Heart right ventricle (tissue), 16 donors: ENCODE measurements at places on chromosomes 2 and 18. TPM values are rescaled to one million over a fixed set of nuclear protein-coding genes. Genes with fewer than 3 reads are reported as not detected.

The CHST9 gene
- 11.8 TPM for total RNA-seq

DNA sequence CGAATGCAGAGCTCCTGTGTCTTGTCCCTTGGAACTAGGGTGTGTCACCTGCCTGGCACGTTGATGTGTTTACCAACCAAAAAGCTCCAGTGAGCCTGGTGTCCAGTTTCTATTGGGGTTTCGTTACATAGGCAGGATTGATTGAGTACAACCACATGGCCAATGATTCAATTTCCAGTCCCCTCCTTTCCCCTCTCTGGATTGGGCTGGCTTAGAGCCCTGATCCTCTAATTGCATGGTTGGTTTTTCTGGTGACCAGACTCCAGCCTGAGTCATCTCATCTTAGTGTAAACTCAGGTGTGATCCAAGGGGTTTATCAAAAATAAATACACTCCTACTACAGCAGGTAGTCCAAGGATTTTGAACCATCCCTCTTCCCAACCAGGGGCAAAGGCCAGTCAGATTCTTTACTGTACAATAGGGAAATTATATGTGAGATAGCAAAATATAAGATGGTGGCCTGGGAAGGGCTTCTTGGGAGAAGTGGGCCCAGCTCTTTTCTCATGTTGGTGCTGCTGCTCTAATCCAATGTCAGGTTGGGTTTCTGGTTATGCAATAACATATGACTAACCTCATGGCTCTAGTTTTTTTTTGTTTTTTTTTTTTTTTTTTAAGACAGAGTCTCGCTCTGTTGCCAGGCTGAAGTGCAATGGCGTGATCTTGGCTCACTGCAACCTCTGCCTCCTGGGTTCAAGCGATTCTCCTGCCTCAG, 64.7 kb upstream of the MGAT5 start:
- DNase-seq = no peak
- peaks cover 22% of the 10 kb centered on the region for H3K4me1 ChIP-seq
- no peak overlapping the region for H3K4me3 ChIP-seq
- H3K27me3 ChIP-seq = no peaks in the 10 kb centered on the region
- H3K36me3 ChIP-seq = no peaks in the 10 kb centered on the region
- H3K27ac ChIP-seq = no peak overlapping the region

The CPS1 gene
- total RNA-seq = 1.4 TPM

DNA sequence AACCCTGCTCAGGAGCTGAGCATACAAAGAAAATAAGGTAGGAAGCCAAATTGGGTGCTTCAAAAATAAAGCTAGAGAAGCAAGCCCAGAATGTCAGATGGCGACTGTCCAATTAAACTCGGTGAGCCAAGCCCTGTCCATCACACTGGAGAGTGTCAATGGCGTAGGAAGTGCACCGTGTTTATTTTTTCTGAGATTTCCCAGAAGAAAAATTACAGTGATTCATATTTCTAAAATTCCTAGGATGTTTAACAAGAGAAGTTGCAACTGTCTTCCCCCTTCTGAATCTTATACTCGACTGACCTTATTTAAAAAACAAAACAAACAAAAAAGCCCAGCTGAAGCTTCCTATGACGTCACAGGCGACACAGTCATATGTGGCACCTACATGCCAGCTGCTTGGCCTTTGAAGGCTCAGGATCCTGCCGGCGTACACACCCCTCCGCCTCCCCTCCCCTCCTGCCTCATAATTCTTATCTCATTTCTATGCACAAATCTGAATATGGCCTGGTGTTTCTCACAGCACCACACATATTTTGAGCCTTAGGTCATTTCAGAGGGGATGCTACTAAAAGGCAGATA, 60.8 kb downstream of the MBP start:
- DNase-seq = no peak
- no peaks in the 10 kb centered on the region for H3K27me3 ChIP-seq
- H3K27ac ChIP-seq = no peak overlapping the region
- H3K36me3 ChIP-seq = no peaks in the 10 kb centered on the region
- H3K4me1 ChIP-seq = peaks cover 41% of the 10 kb centered on the region

The PXDN gene
- 12.6 TPM for total RNA-seq

DNA sequence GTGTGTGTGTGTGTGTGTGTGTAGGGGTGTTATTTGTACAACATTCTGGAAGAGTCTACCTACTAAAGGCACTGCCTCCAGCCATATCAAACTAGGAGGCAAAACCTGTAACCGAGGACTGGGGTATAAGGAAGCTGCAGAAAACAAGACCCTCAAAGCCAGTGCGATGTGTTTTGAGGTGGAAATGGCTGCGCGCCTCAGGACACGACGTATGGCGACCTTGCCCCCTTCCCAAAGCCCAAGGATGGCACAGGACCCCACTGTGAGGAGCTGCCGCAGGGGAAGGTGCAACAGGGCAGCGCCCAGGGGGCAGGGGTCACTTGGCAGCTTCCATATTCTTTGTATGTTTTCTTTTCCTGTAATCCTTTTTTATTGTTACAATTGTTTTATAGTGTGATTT, 59.8 kb downstream of the CENPO start:
- no peaks in the 10 kb centered on the region for H3K27me3 ChIP-seq
- peaks cover 10% of the 10 kb centered on the region for H3K4me1 ChIP-seq
- no peak overlapping the region for H3K27ac ChIP-seq
- H3K4me3 ChIP-seq = no peak overlapping the region

The GPC1 gene
- 224 TPM for total RNA-seq

GRCh38 chr18:44033144-44033701, 647.5 kb upstream of the SETBP1 start:
- H3K36me3 ChIP-seq = no peaks in the 10 kb centered on the region
- H3K4me1 ChIP-seq = no peaks in the 10 kb centered on the region
- DNase-seq = no peak
- no peaks in the 10 kb centered on the region for H3K27me3 ChIP-seq
- H3K27ac ChIP-seq = no peak overlapping the region

- no peak for DNase-seq
- peak overlapping the region; percentile 32 for H3K4me3 ChIP-seq
- no peaks in the 10 kb centered on the region for H3K36me3 ChIP-seq
- no peak overlapping the region for H3K27ac ChIP-seq
- H3K4me1 ChIP-seq = peaks cover 25% of the 10 kb centered on the region
Observed at GRCh38 chr2:169715379-169716237, 18.0 kb upstream of the KLHL23 start.

The G6PC2 gene
- not detected for total RNA-seq

DNA sequence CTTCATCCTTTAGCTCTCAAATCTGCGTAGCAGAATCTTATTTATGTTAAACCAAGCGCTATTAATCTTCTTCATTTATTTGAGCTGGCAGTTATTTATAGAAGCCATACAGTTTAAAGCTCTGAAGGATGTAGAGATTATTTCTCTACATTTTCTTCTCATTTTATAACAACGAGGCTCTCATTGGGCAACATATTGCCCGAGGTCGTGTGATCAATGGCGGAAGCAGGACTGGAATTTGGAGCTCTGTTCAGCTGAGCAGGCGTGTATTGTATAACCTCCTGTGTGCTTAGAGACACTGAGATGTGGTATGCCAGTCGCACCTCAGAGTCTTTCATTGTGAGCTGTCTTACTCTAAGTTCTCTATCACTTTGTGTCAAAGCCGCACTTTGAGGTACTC, 17.5 kb upstream of the DRC1 start:
- no peaks in the 10 kb centered on the region for H3K4me1 ChIP-seq
- DNase-seq = no peak
- no peak overlapping the region for H3K4me3 ChIP-seq
- H3K27ac ChIP-seq = no peak overlapping the region

DNA sequence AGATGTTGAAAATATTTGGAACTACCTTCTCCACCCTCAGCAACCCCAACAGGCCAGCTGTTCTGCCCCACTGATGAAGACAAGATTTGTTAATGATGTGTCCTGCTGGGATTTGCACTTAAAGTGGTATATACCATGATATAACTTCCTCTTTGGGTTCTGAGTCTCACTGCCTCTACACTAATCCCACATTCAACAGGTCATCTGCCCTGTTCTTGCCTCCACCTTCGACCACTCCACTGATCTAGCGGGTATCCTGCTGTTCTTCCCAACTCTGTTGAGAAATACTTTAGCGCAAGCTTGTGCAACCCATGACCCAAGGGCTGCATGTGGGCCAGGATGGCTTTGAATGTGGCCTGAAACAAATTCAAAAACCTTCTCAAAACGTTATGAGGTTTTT, 72.7 kb downstream of the LRP1B start:
- H3K27me3 ChIP-seq = no peaks in the 10 kb centered on the region
- no peak overlapping the region for H3K4me3 ChIP-seq
- DNase-seq = no peak
- no peak overlapping the region for H3K27ac ChIP-seq

DNA sequence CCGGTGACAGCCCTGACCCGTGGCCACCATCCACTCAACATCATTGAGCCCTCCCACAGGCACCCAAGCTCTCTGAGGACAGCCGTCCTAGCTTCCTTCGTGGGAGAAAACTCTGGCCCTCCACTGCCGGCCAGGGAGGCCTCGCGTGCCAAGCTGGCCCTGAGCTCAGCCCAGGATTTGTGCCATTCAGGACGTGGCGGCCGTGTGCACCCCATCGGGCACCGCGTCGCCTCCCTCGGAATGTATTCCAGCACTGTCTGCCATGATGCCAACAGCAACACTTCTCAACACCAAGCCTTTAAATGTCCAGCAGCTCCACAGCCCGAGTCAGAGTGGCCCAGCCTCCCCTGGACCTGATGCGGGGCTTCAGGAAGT, 35.7 kb downstream of the ZNF516 start:
- H3K27ac ChIP-seq = peak overlapping the region; percentile 46
- DNase-seq = no peak
- no peaks in the 10 kb centered on the region for H3K36me3 ChIP-seq
- no peak overlapping the region for H3K4me3 ChIP-seq
- no peaks in the 10 kb centered on the region for H3K27me3 ChIP-seq
- H3K4me1 ChIP-seq = peaks cover 47% of the 10 kb centered on the region

DNA sequence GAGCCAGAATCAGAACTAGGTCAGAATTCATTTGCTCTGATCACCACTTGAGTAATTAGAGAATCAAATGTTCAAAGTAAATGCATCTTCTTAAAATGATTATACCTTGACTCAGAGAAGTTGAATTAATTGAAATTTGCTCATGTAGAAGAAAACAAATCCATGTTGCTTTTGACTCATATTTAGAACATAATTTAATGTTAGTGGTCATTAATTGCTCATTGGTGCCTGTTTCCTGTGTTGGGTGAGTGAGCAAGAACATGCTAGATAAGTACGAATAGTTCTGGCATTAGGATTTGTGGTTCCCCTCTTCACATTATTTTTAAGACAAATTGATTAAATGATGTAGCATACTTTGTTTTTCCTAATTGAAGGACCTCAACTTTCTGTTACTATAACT, 19.0 kb downstream of the ACVR2A start:
- no peaks in the 10 kb centered on the region for H3K27me3 ChIP-seq
- peaks cover 30% of the 10 kb centered on the region for H3K4me1 ChIP-seq
- no peak overlapping the region for H3K4me3 ChIP-seq
- DNase-seq = no peak

- no peak overlapping the region for H3K27ac ChIP-seq
- no peak overlapping the region for H3K4me3 ChIP-seq
- H3K27me3 ChIP-seq = no peaks in the 10 kb centered on the region
- no peaks in the 10 kb centered on the region for H3K4me1 ChIP-seq
- DNase-seq = no peak
Observed at GRCh38 chr18:30971338-30971956, 71.1 kb downstream of the DSC3 start.

DNA sequence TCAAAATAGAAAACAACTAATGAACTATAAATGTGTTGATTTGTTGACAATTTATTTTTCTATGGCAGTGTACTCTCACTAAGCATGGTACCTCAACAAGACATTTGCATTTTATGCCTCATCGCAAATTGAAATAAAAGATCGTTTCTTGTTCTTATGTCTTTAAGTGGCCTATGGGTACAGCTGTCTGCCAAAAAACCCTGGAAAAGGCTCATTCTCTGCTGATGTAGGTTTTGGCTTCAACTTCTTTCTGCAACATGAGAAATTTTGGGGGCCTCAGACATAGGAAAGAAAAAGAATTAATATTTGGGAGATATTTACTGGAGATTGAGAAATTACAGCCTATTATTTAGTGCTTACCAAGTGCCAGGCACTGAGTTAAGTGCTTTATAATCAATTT, 205.1 kb upstream of the DPP10 start:
- no peaks in the 10 kb centered on the region for H3K4me1 ChIP-seq
- H3K36me3 ChIP-seq = no peaks in the 10 kb centered on the region
- no peak for DNase-seq
- no peaks in the 10 kb centered on the region for H3K27me3 ChIP-seq

DNA sequence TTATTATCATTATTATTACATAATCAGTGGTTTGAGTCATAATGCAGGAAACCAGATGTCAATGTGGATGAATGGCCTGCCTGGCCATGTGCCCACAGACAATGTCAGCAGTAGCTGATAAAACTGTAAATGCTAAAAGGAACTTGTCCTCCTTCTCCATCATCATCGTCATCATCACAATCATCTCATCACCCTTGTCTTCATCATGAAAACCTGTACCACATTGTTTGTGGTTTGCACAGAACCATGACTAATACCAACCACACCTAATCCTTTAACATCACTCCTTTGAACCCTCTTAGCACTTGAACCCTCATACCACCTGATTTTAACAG, 96.0 kb downstream of the HNMT start:
- DNase-seq = peak; percentile 73
- H3K36me3 ChIP-seq = no peaks in the 10 kb centered on the region
- H3K4me1 ChIP-seq = no peaks in the 10 kb centered on the region

- no peaks in the 10 kb centered on the region for H3K36me3 ChIP-seq
- no peak overlapping the region for H3K27ac ChIP-seq
- no peaks in the 10 kb centered on the region for H3K27me3 ChIP-seq
- H3K4me3 ChIP-seq = no peak overlapping the region
- H3K4me1 ChIP-seq = peaks cover 7% of the 10 kb centered on the region
- no peak for DNase-seq
Observed at GRCh38 chr2:15158532-15158931, 402.6 kb downstream of the NBAS start.

DNA sequence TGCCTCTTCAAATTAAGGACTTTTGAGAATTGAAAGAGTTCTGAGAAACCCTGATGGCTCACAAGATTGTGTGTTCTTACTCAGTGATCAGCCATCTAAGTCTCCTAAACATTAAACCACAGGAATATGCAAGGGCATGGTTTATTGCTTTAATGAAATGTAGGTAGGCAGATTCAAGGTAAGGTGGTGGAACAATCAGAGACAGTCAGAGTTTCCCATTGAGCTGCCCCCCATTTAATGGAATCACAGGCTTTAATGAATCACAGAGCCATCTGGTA, 107.8 kb upstream of the LRATD1 start:
- H3K36me3 ChIP-seq = no peaks in the 10 kb centered on the region
- H3K4me3 ChIP-seq = no peak overlapping the region
- DNase-seq = no peak
- no peak overlapping the region for H3K27ac ChIP-seq
- no peaks in the 10 kb centered on the region for H3K27me3 ChIP-seq

The OBSL1 gene
- total RNA-seq = 213 TPM

DNA sequence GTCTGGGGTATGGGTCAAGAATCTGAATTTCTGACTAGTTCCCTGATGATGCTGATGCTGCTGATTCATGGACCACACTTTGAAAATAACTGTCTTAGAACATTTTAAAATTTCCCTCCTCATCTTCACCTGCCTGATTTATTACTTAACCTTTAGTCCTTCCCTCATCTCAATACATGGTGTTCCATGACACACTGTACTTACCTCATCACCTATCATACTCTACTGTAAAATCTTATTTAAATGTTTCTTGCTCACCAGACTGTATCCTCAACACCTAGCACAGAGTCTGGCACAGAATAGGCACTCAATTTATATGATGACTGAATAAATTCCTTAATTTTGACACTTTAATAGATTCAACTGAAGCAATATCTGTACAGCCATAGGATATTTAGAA, 95.7 kb downstream of the FAM161A start:
- no peaks in the 10 kb centered on the region for H3K27me3 ChIP-seq
- DNase-seq = no peak
- H3K4me1 ChIP-seq = peaks cover 4% of the 10 kb centered on the region
- no peak overlapping the region for H3K4me3 ChIP-seq

The ALPI gene
- total RNA-seq = not detected
